ENCODE measurements at places on chromosomes 6 and 20.

DNA sequence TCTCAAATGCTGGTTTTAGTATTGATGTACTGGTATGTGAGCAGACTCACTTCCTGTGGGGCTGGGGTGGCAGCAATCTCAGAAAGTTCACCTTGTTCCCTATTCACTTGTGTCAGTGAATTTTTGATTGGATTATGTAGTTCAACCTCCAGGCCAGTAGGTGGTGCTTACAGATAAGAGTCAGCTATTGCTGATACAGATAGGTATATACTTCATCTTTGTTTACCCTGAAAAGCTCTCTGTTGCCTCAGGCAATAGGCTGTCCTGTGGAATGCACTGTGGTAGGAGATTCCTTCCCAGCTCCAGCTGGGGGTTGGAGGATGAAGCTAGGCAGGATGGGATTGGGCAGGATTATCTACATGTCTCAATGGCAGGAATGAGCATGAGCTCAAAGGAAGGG, 851.2 kb upstream of the EYS start:
- no peak for DNase-seq

- no peak for DNase-seq
These were observed 320.5 kb downstream of the DHX35 start for GRCh38 chr20:39282619-39283092.

DNA sequence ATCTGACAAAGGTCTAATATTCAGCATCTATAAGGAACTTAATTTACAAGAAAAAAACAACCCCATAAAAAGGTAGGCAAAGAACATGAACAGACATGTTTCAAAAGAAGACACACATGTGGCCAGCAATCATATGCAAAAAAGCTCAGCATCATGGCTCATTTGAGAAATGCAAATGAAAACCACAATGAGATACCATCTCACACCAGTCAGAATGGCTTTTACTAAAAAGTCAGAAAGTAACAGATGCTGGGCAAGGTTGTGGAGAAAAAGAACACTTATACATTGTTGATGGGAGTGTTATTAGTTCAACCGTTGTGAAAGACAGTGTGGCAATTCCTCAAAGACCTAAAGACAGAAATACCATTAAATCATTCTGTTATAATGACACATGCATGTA, 289.9 kb upstream of the MMS22L start:
- DNase-seq = no peak

- no peak for DNase-seq
These were observed 89.2 kb downstream of the FOXA2 start for GRCh38 chr20:22495172-22495571.

DNA sequence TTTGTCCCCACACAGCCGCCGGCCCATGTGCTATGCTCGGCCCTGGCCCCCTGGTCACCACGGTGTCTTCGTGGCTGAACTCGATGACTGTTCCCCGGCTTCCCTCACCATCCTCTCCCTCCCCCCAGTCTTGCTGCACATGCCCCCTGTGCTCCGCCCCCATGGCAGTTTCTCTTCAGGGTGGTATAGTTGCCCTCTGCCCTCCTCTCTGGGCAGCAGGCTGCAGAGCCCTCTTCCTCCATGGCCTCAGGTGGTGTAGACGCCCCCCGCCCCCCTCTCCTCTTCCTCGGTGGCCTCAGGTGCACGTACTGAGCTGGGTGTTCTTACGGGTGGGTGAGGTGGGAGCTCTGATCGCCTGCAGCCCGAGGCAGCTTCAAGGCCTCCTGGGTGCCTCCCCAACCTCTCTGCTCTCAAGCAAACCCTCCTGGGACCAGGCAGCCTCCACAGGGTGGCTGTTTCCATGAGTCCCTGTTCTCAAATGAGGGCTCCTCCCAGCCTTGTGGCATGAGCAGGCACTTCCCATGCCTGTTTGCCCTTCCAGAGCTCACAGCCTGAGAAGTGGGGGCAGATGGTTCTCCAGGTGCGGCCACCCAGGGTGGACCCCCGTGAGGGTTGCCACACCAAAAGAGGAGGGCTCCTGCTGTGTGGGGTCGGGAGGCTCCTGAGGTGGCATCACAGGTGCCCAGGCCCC, 24.8 kb downstream of the COL20A1 start:
- DNase-seq = no peak

GRCh38 chr20:48924756-48925109, 3.2 kb downstream of the ARFGEF2 start:
- DNase-seq = no peak

- DNase-seq = no peak
These were observed 41.8 kb downstream of the OLIG3 start for GRCh38 chr6:137452333-137452894.

- no peak for DNase-seq
These were observed 276.7 kb downstream of the FARS2 start for GRCh38 chr6:5537967-5538366.

DNA sequence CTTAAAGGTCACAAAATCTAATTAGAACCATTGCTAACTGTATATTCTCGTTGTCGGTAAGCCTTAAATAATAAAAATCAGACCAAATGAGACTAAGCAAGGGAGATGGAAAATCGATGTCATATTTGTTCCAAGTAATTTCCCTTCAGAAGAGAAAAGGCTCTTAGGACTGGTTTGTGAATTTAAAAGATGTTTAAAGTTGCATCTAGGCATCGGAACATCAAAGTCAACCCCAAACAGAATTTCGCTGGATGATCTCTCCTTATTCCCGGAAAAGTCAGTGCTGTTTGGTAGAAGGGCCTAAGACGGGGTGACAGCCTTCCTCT, 63.8 kb downstream of the NPEPL1 start:
- no peak for DNase-seq

GRCh38 chr20:52993076-52993475, 20.9 kb downstream of the TSHZ2 start:
- no peak for DNase-seq

DNA sequence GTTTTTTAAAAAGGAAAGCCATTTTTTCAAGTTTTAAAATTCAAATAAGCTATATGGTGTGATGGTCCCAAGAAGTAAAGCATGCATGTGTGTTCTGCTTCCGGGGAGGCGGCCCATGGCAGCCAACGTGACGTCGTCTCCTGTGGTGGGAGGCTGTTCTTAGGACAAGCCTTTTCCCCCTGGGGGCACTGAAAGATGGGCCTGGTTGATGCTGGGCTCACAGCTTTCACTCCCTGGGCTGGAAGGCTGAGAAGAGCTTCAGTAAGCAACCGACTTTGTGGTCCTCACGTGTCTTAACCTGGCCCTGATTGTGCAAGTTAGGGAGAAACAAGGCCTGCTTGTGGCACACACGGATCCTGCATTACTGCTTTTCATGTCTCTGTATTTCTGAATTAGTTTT, 84.1 kb downstream of the SMOC2 start:
- no peak for DNase-seq

- no peak for DNase-seq
These were observed 81.6 kb downstream of the MRPL14 start for GRCh38 chr6:44045672-44046015.

GRCh38 chr20:48904566-48905296, 16.8 kb upstream of the ARFGEF2 start:
- peak; percentile 67 for DNase-seq

GRCh38 chr6:116278854-116279231, 887 bp downstream of the TSPYL1 start:
- peak; percentile 27 for DNase-seq

- peak; percentile 51 for DNase-seq
These were observed 28.9 kb upstream of the CCR6 start for GRCh38 chr6:167093922-167094432.

DNA sequence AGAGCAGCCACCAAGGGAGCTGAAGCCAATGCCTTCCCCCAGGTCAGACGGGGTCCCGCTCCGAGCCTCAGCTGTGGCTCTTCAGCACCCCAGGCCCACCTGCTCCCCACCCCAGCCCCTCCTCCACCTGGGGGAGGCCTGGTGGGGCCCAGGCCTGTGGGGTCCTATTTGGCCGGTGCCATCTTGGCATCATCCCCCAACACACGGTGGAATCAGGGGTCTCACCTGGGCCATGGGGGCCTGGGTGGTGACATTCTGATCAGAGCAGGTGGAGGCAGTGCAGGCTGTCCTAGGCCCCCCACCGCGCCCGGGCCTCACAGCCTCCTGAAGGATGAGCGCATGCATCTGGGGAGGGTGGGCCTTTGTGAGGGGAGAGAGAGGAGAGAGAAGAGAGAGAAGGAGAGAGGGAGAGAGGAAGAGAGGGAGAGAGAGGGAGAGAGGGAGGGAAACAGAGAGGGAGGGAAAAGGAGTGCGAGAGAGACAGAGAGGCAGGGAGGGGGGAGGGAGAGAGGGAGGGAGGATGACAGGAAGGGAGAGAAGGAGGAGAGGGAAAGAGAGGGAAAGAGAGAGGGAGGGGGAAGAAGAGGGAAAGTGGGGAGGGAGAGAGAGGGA, 23.9 kb upstream of the RBBP8NL start:
- DNase-seq = no peak

- no peak for DNase-seq
These were observed 902.3 kb upstream of the CITED2 start for GRCh38 chr6:140276719-140277118.

GRCh38 chr6:52667572-52667971, 3.3 kb upstream of the TMEM14A start:
- no peak for DNase-seq

DNA sequence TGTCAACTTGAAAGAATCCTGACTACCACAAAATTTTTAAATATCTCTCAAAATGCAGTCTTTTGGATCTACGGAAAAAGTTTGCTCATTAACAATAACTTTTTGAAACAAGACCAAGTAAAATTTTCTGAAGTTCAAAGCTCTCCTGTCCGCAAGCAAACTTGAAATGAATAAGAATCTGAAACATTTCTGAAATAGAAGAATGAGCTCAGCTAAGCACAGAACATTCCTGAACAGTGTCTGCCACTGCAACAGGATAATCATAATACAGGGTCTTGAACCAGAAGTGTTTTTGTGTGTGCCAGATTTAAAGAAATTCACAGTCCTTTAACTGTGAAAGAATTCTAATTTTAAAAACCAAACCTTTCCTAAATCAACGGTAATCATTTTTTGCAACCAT, 49.1 kb upstream of the TASP1 start:
- no peak for DNase-seq

- no peak for DNase-seq
These were observed 33.0 kb upstream of the GPR6 start for GRCh38 chr6:109945091-109945490.

GRCh38 chr6:14533446-14533845, 415.9 kb downstream of the CD83 start:
- DNase-seq = no peak

GRCh38 chr6:14317387-14317970, 199.9 kb downstream of the CD83 start:
- no peak for DNase-seq

- no peak for DNase-seq
These were observed 147.5 kb upstream of the SMLR1 start for GRCh38 chr6:130679684-130680083.

DNA sequence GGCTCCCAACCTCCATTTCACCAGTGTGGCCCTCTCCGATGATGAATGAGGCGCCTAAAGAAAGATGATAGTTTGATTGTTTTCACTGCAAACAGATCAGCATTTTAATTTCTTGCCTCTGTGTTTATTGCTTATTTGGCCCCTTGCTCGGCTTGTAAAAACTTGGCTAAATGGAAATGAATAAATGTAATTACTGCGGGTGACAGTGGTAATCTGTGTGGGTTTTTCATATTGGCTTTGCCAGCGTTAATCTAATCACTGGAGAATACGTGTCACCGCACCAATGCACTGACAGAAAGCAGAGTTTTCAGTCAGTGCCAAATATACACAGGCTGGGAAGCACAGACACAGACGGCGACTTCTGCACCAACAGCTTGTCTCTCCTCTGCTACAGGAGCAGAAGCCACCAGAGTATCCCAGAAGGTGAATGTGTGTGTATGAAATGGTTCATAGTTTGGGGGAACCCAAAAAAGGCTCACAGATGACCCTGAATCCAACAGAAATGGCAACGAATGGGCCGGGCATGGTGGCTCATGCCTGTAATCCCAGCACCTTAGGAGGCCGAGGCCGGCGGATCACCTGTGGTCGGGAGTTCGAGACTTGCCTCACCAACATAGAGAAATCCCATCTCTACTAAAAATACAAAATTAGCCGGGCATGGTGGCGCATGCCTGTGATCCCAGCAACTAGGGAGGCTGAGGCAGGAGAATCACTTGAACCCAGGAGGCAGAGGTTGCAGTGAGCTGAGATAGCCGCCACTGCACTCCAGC, 534.0 kb downstream of the PKHD1 start:
- DNase-seq = no peak

GRCh38 chr20:58718121-58718563, 25.5 kb downstream of the NPEPL1 start:
- no peak for DNase-seq

GRCh38 chr6:39086294-39086693, 28.7 kb downstream of the SAYSD1 start:
- DNase-seq = peak; percentile 16

GRCh38 chr6:11392778-11393507, 144.6 kb upstream of the TMEM170B start:
- no peak for DNase-seq

GRCh38 chr6:148242180-148242579, 100.5 kb upstream of the SASH1 start:
- no peak for DNase-seq

DNA sequence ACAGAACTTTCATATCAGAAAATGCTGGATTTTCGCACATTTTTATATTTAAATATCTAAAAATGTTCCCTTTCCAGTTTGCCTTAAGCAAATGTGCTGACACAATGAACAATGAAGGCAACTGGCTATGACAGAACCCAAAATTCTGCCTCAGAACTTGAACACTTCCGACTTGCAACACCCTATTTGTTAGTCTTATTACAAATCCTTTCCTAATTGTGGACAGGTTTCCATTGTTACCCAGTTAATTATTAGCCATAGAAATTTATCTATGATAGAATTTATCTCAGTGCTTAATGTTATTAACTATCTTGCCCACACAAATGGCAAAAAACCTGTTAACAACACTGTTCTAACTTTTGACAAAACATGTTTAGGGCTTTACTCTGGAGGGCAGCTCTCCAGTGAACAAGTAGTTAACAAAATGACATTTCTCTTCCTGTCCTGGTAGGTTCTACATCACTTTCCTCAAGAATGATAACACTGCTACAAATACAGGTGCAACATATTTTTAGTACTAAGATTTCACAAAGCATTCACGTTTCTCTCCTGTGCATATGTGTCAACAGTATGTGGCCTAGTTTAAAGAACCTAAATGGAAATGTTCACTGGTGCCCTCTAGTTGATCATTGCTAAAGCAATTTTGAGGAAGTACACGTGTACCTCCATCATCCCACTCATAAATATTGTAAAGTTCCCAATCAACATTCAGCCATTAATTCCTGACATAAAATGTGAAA, 58.4 kb downstream of the HIVEP2 start:
- DNase-seq = no peak

- no peak for DNase-seq
These were observed 96.6 kb downstream of the HAO1 start for GRCh38 chr20:7843613-7844012.

- DNase-seq = no peak
These were observed 412.6 kb upstream of the PLCB4 start for GRCh38 chr20:8656335-8656734.

- DNase-seq = peak; percentile 38
These were observed 71.0 kb upstream of the CD83 start for GRCh38 chr6:14046476-14047068.

GRCh38 chr20:875115-875514, 41.0 kb downstream of the ANGPT4 start:
- no peak for DNase-seq

GRCh38 chr6:1868561-1869261, 259.0 kb downstream of the FOXC1 start:
- DNase-seq = no peak
